GM13977 (cell line): ENCODE measurements at places on chromosomes 1 and 21.
A peak's percentile ranks its signal among the peaks of the same experiment; 100 is the strongest.

GRCh38 chr1:66370462-66370971 lies 163.4 kb upstream of the SGIP1 start:
- DNase-seq: no peak

DNA sequence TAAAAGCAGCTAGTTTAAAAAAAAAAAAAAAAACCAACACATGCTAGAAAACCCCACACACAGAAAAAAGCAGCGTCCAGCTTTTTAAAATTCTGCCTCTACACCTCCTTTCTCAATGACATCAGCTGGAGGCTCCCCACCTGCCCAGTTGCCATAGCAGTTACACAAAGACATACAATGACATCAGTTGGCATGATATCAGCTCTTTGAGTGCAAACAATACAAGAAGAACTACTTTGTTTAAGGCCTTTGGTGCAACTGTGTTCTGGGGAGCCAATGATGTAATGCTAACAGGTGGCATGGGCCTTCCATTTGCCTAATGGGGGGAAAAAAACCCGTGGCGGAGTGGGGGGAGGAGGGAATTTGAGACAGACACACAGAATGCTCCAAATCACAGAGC lies 32.9 kb downstream of the DUSP10 start:
- DNase-seq: peak; percentile 65

- no peak for DNase-seq
Observed at GRCh38 chr1:83086346-83086745, 912.6 kb downstream of the TTLL7 start.

DNA sequence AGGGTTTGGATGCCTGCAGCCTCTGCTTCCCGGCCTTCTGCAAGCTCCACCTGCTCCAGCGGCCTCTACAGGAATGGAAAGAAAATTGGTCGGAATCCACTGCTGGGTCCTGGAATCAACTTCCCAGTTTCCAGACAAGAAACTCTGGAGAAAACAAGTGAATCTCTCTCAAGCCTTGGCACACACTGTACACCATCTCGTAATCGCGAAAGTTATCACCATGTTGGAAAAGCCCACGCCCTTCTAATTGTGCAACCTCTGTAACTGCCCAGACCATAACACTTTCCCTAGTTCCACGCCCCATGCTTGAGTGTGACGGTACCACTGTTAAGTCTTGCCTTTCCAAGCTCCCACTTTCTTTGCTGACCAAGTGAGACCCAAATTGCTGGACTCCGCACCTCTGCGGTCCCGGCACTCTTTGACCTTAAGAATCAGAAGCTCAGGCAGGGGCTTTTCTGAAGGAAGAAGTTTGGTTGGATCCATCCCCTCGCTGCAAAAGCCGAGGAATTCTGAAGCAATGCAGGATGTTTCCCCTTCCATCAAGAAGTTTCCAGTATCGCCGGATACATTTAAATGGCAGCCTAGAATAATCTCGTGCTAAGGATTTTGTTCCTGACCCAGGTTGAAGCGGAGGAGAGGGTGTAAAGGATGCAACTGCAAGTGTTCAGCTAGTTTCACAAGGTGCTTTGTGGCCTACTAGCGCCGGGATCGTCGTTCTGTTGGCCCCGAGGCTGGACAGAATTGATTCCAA lies 6.2 kb downstream of the NR5A2 start:
- DNase-seq: no peak

GRCh38 chr1:163799190-163799805 lies 477.5 kb downstream of the NUF2 start:
- no peak for DNase-seq

GRCh38 chr1:6329396-6329795 lies 64.2 kb downstream of the ACOT7 start:
- DNase-seq: no peak

DNA sequence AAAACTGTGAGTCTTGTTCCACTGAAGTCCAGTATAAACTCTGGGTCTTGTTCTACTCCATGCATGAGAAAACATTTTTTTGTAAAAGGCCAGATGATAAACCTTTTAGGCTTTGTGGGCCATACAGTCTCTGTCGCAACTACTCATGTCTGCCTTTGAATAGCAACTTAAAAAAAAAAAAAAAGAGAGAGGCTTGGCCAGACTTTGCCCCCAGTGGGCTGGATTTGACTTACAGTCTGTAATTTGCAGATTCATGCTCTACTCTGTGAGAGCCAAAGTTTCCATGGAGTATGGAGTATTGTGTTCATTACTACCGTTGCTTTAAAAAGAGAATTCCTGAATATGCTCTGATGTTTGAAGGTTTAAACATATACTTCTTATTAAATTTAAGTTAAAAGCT lies 654.9 kb upstream of the PKN2 start:
- no peak for DNase-seq

DNA sequence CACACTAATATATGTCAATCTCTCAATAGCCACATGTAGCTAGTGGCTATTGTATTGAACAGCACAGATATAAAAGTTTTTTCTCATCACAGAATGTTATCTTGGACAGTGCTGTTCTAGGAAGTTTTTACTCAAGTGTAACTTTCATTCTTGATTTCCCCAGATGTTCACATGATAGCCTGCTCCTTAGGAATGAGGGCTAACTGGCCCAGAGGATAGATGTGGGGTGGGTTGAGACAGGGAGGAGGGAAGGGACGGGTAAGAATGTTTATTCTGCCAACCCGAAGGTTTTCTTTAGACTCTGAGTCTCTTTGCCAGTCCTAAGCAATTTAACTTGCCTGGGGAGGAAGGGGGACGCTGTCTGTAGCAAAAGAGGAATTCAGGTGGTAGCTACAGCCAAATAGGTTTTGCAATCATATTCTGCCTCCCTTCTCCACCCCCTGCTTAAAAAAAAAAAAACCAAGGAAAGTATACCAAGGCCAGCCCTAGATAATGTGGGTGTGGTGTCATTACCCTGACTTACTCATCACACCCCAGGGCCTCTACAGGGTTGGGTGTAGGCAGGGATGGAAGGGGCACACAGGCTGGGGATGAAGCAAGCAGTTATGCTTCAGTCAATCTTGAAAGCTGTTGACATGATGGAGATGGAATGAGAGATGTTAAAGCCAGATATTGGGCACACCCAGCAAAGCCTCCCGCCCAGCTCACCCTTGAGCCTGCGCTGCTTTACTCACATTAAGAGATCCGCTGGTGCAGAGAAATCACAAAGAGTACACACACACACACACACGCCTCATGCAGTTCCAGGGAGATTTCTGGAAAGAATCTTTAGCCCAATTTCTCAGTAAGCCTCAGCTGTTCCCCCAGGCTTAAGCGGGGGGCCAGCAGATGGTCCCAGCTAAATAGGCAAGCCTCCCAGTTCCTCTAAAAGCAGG lies 59.9 kb downstream of the PLXNA2 start:
- no peak for DNase-seq

- peak; percentile 92 for DNase-seq
Observed at GRCh38 chr1:43934101-43934985, 742 bp downstream of the ARTN start.

DNA sequence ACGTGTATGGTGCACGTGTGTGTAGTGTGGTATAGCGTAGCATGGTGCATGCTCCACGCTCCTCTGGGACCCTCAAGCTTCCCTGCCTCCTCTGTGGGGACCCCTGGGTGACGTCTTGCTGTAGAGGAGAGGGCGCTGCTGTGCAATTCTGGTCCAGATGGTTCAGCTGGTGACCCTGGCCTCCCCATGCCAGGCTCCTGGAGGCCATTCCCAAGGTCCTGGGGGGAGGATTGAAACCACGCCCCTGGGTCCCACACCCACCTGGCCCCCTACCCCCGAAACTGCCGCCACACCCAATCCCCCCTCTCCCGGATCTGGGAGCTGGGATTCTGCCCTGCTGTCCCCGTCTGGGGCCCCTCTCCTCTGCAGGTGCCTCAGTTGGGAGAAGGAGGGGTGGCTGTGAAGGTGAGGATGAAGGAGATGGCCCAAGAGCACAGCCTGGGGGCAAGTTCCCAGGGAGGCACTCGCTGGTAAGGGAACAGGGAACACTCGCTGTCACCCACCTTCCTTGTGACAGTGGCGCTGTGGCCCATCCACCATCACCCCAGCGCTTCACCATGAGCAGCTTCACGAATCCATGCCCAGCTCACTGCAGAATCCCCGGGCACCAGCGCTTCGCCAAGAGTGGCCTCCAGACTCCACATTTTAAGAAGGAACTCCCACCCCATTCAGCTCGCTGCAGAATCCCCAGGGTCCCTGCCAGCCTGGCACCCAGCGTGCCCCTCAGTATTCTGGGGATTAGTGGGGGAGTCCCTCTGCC lies 38.0 kb downstream of the WDR4 start:
- DNase-seq: no peak

GRCh38 chr1:39839651-39840050 lies 43.7 kb downstream of the TRIT1 start:
- DNase-seq: no peak

DNA sequence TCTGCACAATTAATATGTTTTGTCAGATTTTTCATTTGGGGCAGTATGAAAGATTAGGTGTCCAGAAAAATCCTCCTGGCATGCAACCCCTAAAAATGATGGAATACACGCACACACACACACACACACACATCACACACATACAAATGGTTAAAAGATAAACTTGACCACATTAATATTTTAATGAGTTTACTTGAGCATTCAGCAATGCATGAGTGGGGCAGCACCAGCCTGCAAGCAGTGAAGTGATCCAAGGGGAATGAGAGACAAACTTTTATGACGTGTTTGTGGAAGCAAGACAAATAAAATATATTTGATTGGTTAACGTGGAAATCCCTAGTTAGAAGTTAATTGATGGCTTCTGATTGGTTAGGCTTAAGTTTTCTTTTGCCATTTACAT lies 29.1 kb upstream of the SOAT1 start:
- DNase-seq: no peak

DNA sequence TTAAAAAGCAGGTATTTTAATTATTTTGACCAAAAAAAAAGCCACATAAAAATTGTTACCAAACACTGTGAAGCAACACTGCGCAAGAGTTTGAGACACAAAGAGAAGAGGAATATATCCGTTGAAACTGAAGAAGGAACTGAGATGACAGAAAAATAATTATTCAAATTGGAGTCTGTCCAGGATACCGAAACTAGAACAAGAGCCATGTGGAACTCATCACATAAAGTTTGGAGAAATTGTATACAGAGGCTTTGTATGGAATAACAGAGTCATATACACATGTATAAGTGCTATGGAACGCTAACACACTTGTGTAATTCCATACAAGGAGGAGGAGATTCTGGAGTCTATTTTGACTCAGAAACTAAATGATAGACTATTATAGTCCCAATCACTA lies 675.1 kb upstream of the ADGRL2 start:
- DNase-seq: no peak

GRCh38 chr1:16905868-16906702 lies 10.3 kb downstream of the RNU1-2 start:
- DNase-seq: no peak

GRCh38 chr1:17755120-17755519 lies at the start of gene ACTL8:
TSS of gene ACTL8 (plus strand) at chr1:17755333. CDS start at chr1:17823009, 67,676 bp downstream.
- no peak for DNase-seq

DNA sequence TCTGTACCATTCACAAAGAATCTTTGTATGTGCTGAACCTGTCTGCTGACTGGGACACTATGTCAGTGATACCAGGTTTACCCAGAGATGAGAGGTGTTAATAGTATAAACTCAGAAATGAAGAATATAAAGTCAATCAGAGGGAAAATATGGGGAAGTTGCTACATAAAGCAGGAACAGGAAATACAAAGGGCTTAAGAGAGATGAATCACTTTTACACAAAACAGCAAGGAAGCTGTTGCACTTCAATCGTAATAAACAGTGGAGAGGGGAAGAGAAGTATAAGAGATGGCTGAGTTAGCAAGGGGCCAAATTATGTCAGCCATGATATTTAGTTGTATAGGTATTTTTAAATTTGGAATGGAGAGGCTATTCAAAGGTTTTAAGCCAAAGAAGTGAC lies 890.2 kb upstream of the NCAM2 start:
- no peak for DNase-seq

DNA sequence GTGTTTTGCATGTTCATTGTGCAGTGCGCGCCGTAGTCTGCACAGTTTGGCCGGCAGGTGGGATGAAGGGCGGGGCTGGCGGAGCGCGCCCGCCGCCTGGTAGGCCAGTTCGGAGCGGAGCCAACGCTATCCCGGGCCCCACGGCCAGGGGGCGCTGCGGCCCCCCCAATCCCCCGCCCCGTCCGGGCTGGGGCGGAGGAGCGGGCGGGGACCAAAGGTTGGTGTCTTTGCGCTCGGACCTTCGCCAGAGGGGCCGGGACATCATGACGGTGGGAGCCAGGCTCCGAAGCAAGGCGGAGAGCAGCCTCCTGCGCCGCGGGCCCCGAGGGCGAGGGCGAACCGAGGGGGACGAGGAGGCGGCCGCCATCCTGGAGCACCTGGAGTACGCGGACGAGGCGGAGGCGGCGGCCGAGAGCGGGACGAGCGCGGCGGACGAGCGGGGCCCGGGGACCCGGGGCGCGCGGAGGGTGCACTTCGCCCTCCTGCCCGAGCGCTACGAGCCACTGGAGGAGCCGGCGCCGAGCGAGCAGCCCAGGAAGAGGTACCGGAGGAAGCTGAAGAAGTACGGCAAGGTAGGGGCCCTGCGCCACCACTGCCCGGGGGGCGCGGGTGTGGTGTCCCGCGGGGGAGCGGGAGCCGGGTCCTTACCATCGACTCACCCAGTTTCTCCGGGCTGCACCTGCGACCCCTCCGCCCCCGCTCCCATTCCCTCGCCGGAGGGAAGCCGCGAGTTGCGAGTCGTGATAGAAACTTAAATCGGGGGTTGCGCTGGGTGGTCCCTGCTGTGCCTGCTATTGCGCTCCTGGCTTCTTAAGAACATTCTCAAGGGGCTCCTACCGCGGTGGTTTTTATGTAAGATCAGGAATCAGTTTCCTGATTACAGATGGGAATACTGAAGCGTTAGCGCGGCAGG lies at the start of gene C1orf115:
Gene C1orf115 (plus strand): TSS at position 224 of the 913 bp plus-strand sequence. CDS start 40 bp downstream, at position 264.
- peak; percentile 94 for DNase-seq

- DNase-seq: no peak
Observed at GRCh38 chr1:112255080-112255479, 140.9 kb upstream of the CTTNBP2NL start.

GRCh38 chr1:9009438-9010370 lies 16.5 kb downstream of the SLC2A7 start:
- DNase-seq: peak; percentile 66
